Smooth muscle cell of the umbilical artery (primary cell): ENCODE measurements at places on chromosomes 4 and X. TPM values are rescaled to one million over a fixed set of nuclear protein-coding genes. Genes with fewer than 3 reads are reported as not detected.

The UGT2B11 gene
- not detected in 2 replicates for total RNA-seq

The ADGRL3 gene
- 0.30 and 0.32 TPM in 2 replicates for total RNA-seq

The ARAP2 gene
- total RNA-seq, result 1.2 and 3.1 TPM in 2 replicates

The IL1RAPL2 gene
- not detected in 2 replicates for total RNA-seq

The SSX2B gene
- total RNA-seq, result not detected in 2 replicates

The MTHFD2L gene
- total RNA-seq, result 20.1 and 24.9 TPM in 2 replicates

The HTN1 gene
- not detected in 2 replicates for total RNA-seq

The SERPINA7 gene
- not detected in 2 replicates for total RNA-seq

The DUX4 gene
- not detected in 2 replicates for total RNA-seq

The DRP2 gene
- 2.4 and 2.6 TPM in 2 replicates for total RNA-seq
